ENCODE measurements at places on chromosomes 1 and 21. TPM values are rescaled to one million over a fixed set of nuclear protein-coding genes. Genes with fewer than 3 reads are reported as not detected.

GRCh38 chr1:185695299-185695698, 38.9 kb upstream of the HMCN1 start:
- peak; percentile 41 for DNase-seq

DNA sequence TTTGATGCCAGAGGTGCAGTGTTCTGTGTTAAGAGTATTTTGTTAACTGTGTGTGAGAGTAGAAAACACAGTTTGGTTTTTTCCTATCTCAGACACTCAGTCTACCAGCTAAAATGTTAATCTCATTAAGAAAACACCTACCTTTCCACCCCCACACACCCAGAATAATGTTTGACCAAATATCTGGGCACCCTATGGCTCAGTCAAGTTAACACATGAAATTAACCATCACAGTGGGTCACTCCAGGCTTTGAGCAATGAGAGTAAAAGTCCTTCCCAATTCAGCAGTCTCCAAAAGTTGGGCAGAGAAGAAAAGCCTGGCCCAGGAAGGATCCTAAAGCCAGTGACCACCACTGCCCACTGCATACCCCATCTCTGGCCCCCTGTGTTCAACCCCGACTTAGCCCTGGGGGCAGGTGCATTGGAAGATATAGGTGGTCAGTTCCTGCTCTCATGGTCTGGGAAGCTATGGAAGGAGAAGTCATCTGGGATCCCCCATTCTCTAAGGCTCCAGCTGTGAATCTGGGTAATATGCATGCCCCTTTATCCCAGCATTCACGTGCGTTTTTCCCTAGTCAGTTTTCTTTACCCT, 50.2 kb upstream of the CSF3R start:
- no peak for DNase-seq

The HAO2 gene
- total RNA-seq = not detected

The C8A gene
- total RNA-seq = not detected

DNA sequence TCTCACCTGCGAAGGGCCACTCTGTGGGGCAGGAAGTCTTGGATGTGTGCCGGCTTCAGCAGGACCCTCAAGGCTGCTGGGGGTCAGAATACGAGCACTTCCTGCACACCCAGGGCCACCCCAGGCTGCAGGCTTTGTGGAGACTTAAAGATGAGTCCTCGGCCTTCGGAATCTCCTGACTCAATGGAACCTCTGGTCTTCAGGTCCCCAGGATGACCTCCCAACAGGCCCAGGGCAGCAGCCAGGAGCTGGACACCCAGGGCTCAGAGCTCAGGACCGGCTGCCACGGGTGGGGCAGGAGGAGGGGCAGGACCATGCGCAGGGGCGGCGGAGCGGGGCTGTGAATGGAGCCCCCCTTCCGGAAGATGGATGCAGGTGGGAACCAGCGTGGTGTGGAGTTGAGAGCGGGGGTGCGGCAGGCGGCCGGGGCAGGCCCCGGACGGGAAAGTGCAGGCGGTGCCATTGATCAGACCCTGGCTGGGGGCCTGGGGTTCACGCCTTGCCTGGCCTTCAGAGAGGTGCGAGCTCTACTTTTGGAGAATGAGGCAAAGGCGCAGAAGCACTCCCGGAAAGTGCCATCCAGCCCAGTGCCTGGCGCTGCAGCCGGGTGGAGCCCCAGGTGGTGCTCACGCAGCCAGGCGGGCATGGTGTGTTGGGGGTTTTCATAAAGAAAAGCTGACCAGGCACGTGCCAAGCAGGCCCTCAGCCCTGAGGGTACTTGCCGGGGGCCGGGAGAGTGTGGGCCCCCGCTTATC, 10.4 kb downstream of the COL18A1 start:
- no peak for DNase-seq

The PLA2G2F gene
- total RNA-seq = not detected

The VAMP4 gene
- total RNA-seq = 6.7 TPM
